Cerebellum (tissue), 4 donors: ENCODE measurements at places on chromosomes 5 and 9.

DNA sequence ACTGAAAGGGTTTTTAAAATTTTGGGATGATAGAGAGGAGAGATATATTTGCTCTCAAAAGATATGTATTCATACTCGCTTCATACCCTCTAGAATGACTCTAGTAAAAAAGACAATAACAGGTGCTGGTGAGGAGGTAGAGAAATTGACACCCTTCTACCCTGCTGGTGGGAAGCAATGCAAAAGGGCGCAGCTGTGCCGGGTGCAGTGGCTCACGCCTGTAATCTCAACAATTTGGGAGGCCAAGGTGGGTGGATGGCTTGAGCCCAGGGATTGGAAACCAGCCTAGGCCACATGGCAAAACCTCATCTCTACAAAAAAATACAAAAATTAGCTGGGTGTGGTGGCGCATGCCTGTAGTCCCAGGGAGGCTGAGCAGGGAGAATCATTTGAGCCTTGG is 33.9 kb upstream of the NXNL2 start:
- no peak for DNase-seq

- DNase-seq, result no peak
Observed at GRCh38 chr5:74275171-74275992, 365.1 kb downstream of the ENC1 start.

DNA sequence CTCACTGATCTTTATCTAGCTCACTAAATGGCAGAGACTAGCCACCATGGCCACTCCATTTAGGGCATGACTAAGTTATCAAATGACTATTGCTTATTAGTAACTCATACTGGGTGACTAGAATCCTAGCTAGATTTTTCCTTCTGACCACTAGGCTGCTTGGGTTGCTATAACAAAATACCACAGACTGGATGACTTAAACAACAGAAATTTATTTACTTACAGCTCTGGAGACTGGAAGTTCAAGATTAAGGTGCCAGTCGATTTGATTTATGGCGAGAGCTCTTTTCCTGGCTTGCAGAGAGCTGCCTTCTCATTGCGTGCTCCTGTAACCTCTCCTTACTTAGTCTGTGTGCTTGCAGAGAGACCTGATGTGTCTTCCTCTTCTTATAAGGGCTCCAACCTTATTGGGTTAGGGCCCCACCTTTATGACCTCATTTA is 55.0 kb upstream of the APC start:
- DNase-seq, result no peak

DNA sequence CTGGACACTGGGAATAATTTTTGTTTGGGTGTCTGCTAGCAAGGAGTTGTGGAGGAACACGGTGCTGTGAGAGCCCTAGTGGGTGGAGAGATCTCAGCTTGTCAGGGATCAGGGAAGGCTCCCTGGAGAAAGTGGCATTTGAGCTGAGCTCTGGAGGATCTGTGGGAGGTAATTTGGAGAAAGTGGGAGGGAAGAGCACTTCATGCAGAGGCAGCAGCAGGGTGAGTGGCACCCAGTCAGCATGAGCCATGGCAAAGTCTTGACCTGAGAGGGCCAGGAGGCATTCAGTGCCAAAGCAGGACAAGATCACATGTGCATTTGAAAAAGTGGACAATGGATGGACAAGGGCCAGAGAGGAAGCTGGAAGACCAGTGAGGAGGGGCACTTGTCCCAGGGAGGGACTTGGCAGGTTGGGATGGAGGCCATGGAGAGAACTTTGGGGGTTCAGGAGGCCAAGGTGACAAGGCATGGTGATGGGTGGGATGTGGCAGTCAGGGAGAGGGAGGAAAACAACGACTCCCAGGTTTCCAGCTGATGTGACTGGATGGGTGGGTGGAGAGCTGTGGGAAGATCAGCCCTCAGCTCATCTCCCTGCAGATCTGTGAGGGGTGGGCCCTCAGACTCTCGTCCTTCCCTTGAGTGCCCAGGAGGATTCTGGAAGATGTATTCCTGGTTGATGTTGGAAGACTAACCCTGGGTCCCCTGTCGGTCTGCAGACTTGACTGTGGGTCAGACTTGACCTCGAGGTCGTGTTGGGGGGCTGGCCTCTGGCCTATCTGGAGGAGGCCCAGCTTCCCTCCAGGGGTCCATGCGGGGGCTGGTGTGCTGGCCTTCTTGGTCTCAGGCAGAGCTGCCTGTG is 68.9 kb upstream of the PITX1 start:
- DNase-seq, result no peak

GRCh38 chr9:23117616-23118015 is 671.0 kb downstream of the DMRTA1 start:
- DNase-seq, result no peak

- DNase-seq, result no peak
Observed at GRCh38 chr9:110874963-110875674, 163.2 kb downstream of the LPAR1 start.

DNA sequence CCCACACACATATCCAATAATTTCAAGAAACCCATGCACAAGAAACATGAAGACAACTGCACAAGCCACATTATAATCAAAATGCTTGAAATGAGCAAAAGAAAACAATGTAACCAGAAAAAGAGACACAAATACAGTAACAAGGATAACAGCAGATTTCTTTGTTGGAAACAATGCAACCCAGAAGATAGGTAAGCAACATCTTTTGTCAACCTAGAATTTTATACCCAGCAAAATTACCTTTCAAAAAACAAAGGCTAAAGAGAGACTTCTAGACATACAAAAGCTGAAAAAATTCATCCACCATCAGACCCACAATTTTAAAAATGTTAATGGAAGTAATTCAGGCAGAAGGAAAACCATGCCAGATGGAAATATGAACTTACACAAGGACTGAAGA is 5.0 kb upstream of the COL23A1 start:
- no peak for DNase-seq
